NCI-H1417 treated with DMSO at 0.1 percent for 48 hours (cell line): ENCODE measurements at places on chromosomes 1 and 21.

- no peak for DNase-seq
Measured at GRCh38 chr1:13951793-13952751, 252.1 kb downstream of the PRDM2 start.

DNA sequence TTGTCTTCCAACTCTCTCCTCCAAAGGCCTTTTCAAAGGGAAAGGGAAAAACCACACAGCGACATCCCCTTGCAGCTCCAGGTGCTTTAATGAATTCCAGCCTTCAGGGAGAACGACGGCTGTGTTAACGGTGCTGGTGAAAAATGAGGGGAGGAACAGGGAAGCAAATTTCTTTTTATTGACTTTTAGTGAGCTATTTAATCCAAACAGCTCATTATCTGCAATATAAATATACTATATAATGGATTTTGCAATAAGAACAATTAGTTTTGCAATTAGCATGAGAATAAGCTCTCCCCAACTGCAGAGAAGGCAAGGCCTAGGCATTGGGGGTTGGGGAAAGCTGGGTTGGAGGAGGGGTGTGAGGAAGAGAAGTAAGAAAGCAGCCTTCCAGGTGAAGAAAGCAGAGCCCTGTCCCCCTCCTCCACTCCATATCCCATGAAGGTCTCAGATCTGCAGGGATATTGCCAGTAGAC, 159.0 kb upstream of the ZC3H12A start:
- DNase-seq: no peak

DNA sequence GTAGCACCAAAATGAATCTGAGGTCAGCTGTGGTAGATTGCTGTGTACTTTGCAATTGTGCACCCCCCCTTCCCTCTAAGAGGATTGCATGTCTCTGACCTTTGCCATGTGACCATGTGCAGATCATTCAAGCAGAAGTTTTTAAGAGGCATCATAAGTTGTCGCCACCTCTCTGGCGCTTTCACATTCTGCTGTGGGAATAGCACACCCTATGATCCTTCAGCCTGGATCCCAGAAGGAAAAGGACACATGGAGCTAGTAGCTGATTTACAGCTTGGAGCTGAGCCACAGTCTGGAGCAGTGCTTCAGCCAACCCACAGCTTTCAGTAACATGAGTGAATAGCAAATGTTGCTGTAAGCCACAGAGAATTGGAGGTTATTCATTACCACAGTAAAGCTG, 158.5 kb downstream of the TSEN15 start:
- no peak for DNase-seq

GRCh38 chr1:47409311-47410067, 6.6 kb upstream of the FOXE3 start:
- no peak for DNase-seq

DNA sequence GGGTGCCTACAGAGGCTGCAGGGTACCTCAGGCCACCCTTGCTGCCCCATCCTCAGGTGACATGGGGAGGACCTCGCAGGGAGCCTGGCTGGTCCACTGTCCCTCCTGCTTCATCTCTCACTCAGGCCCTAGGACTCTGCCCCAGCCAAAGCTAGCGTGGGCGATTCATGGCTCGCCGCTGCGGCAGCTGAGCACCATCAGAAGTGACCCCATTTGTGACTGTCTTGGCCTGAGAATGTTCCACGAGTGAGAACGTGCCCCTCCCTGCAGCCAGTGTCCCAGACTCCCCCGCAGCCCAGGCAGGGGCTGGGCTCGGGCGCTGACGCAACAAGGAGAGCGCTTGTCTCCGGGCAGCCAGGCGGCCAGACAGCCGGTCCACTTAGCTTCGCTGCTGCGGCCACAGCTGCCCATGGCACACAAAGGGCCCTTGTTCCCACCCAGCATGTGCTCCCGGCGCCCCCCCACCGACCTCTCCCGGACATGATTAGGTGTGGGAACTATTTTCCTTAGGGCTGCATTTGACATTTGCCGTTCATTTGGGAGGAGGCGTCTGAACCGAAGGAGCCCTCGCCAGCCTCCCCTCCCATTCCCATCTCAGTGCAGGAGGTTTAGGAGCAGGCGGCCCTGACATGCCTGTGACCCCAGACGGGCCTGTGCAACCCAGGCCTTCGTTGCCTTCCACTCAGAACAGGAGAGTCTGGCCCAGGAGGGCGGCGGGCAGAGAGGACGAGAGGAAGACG, 19.3 kb upstream of the POFUT2 start:
- no peak for DNase-seq

- DNase-seq: no peak
Measured at GRCh38 chr1:59180735-59181134, 116.2 kb upstream of the FGGY start.

- DNase-seq: no peak
Measured at GRCh38 chr1:227961651-227962466, 14.1 kb upstream of the WNT9A start.

- DNase-seq: no peak
Measured at GRCh38 chr1:56901716-56902115, 47.1 kb downstream of the C8A start.

DNA sequence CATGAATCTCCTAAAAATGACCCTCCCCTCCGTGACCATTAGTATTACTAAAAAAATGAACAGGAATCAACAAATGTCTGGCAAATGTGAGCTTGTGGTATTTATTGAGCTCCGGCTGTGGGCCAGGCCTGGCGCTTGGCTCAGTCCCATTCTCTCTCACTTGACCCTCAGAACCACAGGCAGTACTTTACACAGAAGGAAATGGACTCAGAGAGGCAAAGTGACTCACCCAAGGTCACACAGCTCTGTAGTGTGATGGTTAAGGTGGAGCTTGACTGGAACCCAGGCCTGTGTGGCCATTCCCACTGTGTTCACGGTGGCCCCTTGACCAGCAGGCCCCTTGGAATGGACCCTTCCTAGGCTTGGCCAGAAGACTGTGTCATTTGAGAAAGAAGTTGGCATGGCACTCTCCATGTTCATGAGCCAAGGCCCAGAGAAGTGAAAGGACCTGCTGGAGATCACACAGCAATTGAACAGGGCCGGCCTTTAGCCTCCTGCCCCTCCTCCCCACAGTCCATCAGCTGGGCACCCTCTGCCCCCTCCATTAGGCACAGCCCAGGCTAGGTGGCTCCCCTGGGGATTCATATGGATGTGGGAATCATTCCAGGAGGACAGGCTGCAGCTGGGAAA, 32.1 kb downstream of the FAM151A start:
- no peak for DNase-seq

- no peak for DNase-seq
Measured at GRCh38 chr1:162463021-162463420, 34.6 kb upstream of the UHMK1 start.
